ENCODE measurements at places on chromosomes 3 and 15.

DNA sequence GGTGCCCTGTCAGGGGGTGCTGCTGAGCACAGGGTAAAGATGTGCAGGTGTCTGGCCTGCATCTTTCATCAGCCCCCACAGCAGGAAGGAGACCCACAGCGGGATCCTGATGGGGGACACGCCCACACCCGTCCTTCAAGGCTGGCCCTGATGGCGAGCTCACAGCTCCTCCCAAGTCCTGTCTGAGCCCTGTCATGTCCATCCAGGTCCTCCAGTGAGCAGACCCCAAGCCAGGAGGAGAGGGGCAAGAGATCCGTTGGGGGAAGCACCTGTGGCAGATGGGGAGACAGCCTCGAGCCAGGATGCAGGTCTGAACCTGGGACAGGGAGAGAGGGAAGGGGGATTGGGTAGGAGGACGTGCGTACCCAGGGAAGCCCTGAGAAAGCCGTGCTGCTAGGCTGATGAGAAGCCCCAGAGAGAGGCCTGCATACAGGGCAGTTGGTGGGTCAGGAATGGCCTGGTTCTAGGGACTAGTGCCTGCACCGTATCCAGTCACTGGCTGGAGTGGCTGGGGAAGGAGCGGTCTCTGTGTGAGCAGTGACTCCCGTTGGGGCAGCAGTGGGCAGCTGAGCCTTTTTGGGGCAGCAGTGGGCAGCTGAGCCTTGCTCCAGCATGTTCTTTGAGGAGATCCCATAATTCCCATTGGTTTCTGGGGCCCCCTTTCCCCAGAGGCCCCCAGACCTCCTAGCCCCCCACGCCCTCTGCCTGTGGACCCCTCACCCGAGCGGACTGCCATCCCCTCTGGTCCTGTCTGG lies 133.3 kb upstream of the MEF2A start:
- no peak for DNase-seq

- DNase-seq: no peak
Observed at GRCh38 chr15:20356911-20357480, 184.6 kb downstream of the GOLGA6L6 start.

- no peak for DNase-seq
Observed at GRCh38 chr15:73934281-73934680, 8.0 kb downstream of the LOXL1 start.

DNA sequence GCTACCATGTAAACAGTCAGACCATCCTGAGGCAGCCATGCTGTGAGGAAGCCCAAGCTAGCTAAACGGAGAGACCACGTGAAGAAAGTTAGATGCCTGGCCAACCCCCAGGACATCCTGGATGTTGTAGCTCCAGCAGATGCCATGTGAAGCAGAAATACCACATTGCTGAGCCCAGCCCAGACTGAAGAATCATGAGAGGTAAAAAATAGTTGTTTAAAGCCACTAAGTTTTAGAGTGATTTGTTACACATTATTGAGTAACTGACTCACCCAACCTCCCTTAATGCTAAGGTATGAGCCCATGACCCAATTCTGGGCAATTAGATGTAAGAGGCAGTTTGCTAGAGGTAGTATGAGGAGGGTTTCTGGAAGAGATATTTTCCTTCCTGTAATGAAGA lies 200.5 kb downstream of the THRB start:
- no peak for DNase-seq

GRCh38 chr3:141477224-141477623 lies 9.6 kb upstream of the RASA2 start:
- no peak for DNase-seq

DNA sequence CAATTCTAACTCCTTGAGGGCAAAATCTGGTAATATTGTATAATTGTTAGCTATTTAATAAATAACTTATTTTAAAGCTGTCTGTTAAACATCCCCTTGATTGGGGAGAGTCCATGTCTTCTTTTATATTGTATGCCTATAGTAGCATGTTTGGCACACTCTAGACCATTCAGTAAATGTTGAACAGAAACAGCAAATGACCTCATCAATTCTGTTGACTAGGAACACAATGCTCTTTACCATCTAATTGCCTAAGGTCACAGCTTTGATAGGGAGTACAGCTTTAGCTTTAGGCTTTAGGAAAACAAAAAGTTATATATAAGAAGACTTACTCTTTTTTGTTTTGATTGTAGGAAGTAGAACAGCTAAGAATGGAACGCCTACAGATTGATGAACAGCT lies 27.0 kb downstream of the DNAJC19 start:
- DNase-seq: no peak

- DNase-seq: no peak
Observed at GRCh38 chr3:49015765-49016164, 2.6 kb downstream of the DALRD3 start.

DNA sequence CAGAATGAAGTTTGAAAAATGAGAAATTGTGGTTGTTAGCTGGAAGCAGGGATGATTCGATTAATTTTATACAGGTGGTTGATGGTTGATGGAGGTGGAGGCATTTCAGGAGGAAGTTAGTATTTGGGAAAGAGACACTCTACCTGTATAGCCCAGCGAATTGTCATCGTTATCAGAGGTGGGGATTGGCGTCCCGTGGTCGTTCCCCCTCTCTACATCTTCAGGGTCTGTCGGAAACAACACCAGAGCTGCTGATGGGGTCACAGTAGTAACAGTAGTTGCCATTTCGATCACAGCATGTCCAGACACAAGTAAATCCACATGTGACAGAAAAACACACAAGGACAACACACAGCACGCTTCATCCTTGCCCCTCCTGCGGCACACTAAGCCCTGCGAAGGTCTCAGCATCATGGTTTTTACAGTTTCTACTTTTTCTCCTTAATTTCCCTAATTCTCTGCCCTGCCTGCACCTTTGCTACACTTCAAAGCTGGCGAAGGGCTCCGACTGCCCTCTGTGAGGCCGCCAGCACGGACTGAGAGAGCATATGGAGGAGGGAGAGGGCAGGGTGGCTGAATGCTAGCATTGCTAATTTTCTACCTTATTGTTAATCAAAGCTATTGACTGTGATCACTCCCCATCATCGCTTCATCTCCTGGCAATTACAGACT lies 642.3 kb downstream of the ROBO1 start:
- DNase-seq: no peak

DNA sequence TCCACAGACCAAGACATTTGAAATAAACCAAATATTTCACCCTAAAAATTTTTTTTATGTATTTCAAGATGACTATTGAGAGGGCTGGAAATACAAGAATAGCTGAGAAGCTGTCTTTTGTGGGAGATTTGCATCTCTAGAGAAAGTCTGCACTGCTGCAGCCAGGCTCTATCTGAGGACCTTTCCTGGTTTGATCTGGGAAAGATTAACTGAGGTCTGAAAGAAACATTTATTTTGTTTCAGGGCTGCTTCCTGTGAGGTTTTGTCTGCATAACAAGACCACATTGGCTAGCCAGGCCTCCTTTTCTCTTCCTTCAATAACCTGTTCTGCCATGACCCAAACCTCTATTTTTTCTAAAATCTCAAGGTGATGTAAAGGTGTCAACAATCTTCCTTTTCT lies 117.5 kb upstream of the ARHGEF26 start:
- no peak for DNase-seq

DNA sequence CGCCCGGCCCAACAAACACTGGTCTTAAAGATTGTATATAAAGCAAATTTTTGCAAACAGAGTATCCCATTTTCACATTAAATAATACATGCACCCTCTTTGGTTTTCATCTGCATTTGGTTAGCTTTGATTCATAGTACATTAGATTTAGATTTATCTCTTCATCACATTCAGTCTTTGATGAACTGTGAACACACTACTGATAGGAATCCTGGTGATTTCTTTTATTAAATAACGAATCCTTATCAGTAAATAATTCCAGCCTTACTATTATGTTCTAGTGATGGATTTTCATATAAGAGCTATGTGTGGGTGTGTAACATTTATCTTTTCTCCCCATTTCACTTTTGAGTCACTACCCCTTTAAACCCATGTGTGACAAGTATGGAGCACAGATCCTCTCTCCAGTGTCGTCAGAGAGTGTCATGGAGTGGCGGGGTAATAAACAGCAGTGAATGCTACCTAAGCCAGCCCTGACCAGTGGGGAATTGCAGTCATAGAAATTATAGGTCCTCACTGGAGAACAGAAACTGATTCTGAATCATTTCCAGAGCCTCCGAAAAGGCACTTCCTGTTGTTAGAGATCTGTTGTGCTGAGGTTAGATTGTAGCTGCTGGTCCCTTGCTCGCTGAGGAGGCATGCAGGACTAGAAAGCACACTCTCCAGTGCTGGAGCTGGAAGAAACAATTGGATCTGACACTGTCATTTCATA lies 22.0 kb downstream of the SLC7A14 start:
- DNase-seq: no peak

DNA sequence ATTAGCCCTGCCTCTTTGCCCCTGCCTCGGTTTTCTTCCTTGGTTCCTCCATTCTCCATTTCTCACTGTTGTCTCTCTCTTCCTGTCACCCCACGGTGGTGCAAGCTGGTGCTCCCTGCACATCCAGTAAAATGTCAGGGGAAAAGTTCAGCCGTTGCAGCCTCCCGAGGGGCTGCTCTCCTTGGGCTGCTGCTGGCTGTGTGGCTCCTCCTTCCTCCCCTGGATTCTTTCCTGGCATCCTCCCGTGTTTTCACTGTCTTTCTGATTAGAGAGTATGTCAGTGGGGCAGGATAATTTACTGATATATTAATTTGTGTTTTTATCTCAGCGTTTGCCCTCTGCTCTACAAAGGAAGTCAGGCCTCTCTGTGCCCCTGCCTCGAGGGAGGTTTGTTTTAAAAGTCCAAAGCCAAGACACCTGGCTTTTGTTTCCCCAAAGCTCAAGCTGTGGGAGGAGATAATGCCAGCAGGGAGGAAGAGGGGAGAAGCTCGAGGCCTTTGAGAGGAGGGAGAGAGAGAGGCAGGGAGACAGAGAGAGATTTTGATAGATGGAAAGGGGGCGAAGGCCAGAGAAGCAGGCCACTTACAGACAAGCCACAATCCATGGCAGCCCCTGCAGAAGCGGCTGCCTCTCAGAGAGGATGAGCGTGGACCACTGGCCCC lies 150.3 kb upstream of the NR2F2 start:
- DNase-seq: no peak

DNA sequence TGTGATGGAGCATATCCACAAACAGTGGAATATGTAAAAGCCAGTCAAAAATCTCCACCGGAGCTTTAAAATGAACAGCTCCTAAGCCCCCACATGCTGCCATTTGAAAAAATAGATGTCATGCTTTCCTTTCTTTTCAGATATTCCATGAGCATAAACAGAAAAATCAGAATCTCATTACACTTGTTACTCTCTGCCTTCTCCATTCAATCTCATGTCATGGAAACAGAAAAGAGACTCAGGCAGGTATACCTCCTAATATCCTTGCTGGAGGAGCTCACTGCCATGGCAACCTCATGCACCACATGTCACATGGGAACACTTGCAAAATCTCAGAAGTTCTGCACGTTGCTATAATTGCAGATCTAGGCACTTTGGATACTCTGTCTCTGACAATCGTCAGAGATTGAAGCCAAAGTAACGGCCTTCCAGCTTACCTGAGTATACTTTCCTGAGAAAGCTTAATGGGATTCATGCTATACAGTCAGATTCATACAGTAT lies 317.0 kb upstream of the ADAMTS9 start:
- DNase-seq: no peak

DNA sequence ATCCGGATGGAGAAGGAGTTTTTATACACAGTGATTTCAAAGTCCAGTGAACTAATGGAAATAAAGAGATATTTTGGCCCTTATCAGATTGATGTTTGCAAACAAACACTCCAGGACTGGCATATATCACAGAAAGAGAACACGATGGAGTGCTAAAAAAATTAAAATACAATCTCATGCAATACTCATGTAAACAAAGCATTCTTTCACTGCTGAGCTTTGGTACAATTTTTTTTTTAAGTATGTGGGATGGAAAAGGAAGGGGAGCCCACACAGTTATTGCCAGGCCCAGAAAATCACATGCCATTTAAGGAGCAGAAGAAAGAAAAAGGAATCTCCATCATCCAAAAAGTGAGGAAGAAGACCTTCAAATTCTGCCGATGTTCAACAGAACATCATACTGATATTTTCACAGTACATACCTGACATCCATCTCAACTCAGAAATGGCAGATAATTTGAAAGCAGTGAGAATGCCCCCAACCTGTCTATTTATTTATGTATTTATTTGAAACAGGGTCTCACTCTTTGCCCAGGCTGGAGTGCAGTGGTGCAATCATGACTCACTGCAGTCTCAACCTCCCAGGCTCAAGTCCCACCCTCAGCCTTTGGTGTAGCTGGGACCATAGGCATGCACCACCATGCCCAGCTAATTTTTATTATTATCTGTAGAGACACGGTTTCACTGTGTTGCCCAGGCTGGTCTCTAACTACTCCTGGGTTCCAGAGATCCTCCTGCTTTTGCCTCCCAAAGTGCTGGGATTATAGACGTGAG lies 107.5 kb upstream of the SLC2A2 start:
- no peak for DNase-seq

DNA sequence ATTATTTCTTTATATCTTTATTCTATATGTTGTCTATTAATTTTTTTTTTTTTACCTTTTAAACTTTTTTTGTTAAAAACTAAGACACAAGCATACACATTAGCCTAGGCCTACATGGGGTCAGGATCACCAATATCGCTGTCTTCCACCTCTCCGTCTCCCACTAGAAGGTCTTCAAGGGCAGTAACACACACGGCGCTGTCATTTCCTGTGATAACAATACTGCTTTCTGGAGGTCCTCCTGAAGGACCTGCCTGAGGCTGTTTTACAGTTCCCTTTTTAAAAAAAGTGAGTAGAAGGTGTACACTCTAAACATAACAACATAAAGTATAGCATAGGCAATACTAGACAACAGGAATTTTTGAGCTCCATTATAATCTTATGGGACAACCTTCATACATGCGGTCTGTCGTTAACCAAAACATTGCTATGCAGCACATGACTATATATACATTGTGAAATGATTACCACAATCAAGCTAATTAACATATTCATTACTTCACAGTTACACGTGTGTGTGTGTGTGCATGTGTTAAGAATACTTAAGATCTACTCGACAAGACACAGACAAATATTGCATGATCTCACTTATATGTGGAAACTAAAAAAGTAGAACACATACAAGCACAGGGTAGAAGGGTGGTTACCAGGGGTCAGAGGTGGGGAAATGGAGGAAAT lies 20.8 kb downstream of the RAB6B start:
- no peak for DNase-seq

DNA sequence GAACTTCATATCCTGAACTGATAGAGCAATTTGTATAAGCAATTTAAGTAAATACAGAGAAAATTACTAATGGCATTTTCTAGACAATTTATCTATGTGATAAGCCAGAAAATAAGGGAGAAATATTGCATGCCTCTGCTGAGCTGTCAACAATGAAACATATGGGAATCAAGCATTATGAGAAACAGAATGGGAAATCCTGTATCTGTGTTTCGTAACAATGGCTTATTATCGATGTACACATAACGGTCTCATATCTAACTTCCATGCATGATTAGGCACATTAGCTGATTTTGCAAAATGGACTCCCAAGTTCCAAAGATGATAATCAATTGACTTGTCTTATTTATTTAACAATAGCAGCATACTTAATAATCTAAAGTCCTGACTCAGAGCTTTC lies 30.4 kb upstream of the KCNMB2 start:
- no peak for DNase-seq

GRCh38 chr3:9022305-9023225 lies 59.3 kb upstream of the RAD18 start:
- DNase-seq: no peak

All from gastrocnemius medialis (tissue), 4 donors.